ENCODE measurements at places on chromosomes 2 and 18.

DNA sequence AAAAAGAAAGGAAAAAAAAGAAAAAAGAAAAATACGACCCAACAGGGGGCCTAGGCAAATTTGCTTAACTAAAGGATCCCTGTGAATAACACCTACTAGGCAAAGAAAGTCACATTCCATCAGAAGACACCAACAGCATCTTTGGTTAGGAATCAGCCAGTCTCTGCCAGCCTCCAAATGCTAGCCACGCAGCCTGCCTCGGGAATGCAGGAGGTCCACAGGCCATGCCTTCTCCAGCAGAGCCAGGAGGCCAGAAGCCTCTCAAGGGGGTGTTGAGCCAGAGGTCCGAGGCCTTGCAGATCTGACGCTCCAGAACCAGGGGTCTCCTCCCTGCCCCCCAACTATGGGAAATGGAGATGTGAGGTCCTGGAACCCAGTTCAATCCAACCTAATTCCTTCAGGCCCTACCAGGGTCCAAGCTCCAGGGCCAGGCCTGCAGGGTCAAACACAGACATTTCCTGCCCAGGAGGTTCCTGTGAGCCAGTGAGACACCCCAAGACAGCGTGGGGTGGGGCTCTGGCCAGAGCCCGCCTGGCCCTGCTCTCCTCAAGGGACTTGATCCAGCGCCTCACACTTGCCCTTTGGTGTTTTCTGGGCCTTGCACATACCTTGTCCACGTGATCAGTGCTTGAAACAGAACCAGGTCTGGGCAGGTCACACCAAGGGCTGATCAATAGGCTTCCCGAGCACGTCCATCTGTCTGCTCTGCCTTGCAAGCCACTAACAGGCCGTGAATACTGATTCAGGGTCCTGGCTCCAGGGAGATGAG, 289.6 kb upstream of the ID2 start:
- DNase-seq, result no peak

DNA sequence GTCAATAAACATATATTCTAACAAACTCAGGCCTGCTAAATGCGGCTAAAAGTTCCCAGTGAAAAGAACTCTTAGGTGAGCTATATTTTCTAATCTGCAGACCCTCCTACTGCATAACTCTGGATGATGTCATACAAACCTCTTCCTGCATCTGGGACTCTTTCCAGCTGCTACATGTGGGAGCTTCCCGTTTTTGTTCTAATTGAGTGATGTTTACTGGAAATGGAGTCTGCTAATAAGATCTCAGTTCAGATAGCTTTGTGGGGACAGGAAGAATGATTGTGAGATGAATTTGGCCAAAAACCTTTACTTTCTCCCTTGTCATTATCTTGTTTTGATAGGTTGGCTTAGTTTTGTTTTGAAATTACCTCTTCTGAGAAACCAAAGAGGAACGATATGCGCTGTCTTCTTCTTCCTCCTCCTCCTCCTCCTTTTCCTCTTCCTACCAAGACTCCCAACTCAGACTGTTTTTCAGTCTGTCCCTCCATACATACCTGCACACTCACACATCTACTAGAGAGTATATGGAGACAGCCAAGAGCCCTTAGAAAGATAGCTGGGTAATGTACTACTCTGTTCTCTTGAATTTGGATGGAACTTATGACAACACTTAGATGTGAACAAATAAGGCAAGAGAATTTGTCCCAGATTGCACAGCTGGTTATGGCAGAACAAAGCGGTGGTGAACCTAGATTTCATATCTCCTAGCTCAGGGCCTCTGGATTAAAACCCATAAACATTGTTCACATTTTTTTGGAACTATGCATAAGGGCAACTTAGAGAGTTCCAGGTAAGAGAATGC, 39.8 kb upstream of the AAK1 start:
- DNase-seq, result no peak

GRCh38 chr18:42157420-42157819, 202.4 kb downstream of the PIK3C3 start:
- no peak for DNase-seq

GRCh38 chr2:225041207-225041850, 939 bp downstream of the DOCK10 start:
- DNase-seq, result peak; percentile 62

DNA sequence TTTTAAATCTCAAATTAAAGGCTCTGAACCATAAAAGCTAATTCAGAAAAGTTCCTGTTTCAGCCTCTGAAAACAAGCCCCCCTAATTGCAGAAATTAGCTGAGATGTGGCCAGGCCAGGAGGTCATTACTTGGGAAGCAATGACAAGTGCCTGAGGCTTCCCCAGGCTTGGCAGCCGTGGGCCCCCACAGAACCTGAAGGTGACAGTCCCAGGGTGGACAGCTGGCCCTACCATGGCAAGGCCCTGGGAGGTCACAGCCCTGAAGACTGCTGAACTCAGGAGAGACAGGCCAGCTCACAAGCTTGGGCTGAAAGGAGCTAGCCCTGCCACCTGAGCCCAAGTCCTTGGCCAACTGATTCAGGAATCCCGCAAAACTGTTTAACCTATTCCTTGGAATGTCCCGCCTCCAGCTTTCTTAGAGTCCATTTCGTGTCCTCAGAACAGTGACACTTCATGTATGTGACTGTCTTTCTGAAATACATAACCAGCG, 54.3 kb upstream of the PKDCC start:
- no peak for DNase-seq

DNA sequence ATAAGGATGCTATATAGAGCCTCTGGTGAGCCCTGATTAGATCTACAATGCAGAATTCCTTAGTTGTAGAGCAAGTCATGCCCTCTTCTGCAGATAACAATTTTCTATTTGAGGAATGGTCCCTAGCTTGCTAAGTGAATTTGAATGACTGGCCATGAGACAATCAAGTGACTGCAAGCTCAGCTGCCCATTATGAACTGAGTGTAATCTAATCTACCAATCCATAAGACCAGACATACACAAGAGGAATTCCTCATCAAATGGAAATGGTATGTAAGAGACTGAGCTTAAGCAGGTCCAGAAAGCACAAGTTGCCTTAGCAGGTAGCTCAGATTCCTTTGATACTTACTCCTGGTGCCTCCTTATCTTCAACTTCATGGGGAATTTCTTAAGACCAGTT, 4.8 kb upstream of the ANKRD44 start:
- no peak for DNase-seq

DNA sequence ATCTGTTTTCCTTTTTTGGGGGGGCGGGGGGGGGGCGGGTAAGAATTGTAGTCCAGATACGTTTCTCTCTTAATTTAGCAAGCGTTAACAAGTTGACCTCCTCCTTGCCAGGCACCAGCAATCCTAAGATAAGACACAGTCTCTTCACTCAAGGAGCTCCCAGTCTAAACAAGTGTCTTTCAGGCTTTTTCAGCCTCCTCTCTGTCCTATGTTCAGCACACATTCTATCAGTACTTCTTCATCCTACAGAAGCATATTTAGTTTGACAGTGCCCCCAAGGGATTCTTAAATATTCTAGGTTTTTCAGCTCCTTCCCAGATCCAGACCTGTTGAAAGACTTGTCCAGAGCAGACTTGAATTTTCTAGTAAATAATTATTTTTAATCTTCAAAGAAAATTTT, 2.7 kb downstream of the PPP1CB start:
- DNase-seq, result no peak

DNA sequence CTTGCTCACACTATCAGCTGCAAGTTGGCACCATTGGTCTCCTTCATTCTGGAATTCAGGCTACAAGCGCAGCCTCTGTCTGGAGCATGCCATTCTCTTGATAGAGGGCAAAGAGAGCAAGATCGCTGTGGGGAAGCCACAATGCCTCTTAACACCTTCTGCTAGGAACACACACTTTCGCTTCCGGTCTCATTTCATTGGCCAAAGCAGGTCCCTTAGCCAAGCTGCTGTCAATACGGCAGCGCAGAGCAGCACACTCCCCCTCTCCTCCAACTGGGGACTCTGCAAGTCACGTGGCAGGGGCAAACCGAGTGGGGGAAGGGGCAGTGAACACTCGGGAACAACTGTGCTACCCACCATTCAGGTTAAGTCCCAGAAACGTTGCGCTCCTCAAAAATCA, 98.1 kb downstream of the MMADHC start:
- DNase-seq, result no peak

GRCh38 chr2:110644357-110644756, 33.5 kb downstream of the BUB1 start:
- no peak for DNase-seq

DNA sequence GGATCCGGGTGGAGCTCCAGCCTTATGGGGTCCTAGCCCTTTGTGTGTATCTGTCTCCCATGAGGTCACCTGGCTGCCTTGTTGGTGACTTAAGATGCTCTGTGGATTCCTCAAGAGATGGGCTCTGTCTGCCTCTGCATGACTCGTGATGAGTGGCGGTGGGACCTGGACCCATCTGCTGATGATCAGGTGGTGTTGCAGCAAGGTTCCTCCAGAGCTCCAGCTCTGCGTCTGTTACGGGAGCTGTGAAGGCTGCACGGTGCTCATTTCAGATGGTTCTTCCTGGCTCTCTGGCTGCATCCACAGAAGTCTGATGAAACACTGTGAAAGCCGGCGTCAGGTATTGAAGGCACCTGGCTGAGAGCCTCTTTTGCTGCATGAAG, 2.4 kb downstream of the AGAP1 start:
- DNase-seq, result no peak

DNA sequence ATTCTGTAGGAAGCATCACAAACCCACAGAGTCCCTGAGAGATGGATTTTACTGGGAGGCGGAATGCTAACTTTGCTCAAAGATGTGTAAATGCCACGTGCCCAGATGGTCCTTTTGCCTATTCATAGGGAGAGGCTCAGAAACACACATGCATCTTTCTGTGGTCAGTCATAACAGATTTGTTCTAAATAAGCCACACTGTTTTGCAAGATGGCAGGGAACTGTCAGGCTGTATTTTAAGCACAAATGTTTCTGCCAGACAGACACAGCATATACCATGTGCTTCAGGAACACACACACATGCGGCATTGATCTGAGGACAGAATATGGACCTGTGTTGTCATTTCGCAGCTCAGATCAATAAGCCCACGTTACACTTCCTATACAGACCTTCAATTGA, 312.0 kb downstream of the GPD2 start:
- DNase-seq, result no peak

GRCh38 chr2:241733391-241734207, 831 bp upstream of the D2HGDH start:
- no peak for DNase-seq

- no peak for DNase-seq
Observed at GRCh38 chr2:164937864-164938401, 17.4 kb downstream of the SLC38A11 start.

GRCh38 chr18:75168619-75169018, 40.3 kb downstream of the PTGR3 start:
- DNase-seq, result no peak

DNA sequence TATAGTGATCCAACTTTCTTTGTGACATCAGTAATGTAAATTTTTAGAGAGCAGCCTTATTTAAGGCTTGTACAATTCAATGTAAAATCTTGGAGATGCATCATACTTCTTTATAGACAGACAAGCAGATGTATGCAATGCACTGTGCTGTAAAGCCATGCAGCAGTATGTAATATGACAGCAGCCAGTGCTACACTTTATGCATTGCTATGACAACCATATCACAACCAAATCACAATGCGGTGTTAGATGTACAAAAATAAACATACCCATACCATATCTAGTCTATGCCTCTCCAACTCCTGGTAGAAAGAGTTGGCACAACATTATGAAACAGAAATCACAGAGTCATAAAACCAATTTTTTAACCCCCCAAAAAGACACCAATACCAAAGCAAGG, 110.3 kb upstream of the WDSUB1 start:
- no peak for DNase-seq

DNA sequence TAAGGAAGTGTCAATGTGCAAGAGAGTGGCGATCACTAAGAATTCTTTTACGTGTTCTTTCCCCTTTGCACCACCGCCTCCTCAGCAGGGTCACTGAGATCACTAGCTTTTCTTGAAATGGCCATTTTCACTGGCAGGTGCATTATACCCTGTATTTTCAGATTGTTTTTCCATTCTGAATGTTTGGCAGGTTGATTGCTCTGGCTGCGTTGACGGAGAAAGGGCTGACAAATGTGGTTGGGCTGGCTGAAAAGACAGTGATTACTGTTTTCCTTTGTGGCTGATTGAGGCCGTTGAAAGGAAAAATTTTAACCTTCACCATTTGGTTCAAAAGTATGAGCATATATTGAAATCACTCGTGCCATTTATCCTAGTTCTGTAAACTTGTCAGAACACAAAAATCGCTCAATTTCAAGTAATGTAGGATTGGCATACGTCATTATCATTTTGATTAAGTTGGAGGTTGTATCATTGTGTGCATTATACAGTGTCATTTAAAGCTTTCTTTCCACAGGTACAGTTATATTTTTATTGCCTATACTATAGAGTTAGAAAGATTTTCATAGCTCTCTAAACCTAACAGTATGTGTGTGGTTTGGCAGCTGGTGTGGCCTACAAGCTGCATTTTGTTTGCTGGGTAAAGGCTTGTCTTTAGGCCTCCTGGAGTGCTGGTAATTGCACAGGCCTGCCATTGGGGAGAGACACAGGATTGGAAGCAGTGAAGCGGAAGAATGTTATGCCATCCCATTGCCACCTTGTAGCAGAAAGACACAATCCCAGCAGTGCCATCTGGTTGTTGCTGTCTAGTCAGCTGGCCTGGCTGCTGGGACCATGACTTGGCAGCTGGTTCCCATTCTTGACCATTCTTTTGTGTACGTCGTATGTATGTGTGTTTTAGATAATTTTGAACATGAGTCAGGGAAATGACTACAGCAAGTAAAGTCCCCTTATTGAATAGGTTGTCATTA, 36.7 kb downstream of the DYNC1I2 start:
- no peak for DNase-seq

- no peak for DNase-seq
Observed at GRCh38 chr2:176584333-176584732, 315.1 kb downstream of the MTX2 start.

DNA sequence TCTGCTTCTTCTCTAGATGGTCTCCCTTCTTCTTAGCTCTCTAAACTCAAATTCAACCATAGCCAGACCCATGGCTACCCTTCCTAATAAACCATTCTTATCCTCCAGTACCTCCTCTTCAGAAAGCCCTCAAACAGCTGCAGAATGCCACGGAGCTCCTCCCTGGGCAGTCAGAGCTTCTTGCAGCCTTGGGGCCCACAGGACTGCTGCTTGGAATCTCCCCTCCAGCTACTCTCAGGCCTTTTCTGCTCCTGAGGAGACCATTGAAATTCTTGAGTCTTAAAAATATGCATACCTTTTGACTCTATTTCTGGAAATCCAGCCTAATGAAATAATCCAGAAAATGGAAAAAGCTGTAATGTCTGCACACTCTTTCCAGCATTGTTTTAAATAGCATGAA, 30.7 kb downstream of the EFR3B start:
- no peak for DNase-seq

GRCh38 chr2:179694963-179695362, 166.4 kb downstream of the ZNF385B start:
- no peak for DNase-seq

DNA sequence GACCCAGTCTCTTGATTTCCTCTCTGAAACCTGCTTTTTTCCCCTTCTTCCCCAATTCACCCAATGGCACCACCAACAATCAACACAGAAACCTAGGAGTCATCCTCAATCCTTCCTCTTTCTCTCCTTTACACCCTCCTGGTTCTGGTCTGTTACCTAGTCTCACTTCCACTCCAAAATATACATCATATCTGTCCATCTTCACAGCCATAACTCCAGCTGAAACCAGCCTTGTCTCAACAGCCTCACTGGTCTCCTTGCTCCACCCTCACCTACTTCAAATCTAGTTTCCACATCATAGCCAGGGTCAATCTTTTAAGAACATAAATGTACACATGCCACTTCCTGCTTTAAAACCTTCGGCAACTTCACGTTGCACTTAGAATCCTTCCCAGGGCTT, 11.8 kb upstream of the TWSG1 start:
- DNase-seq, result no peak

All from activated B cell treated with CpG ODN at 0.5 μM for 24 hours (primary cell).